Foreskin fibroblast (primary cell): ENCODE measurements at places on chromosomes 6 and 20.

GRCh38 chr6:24802271-24803059, 3.7 kb upstream of the ARMH2 start:
- DNase-seq = peak; percentile 50

DNA sequence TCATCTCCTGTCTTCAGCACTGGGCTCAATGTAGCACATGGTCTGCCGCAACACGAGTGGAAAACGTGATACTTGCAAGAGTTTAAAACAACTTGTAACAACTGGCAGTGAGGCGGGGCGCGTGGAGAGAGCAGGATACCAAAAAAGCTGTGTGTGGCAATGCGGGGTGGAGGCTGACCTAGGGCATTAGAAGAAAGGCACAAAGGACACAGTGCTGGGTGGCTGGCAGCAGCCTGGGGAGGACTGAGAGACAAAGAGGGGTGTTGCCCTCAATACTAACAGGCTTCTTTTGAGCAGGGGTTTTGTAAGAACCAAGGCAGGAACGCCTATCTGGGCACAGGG, 1.5 kb upstream of the GFOD1 start:
- no peak for DNase-seq

DNA sequence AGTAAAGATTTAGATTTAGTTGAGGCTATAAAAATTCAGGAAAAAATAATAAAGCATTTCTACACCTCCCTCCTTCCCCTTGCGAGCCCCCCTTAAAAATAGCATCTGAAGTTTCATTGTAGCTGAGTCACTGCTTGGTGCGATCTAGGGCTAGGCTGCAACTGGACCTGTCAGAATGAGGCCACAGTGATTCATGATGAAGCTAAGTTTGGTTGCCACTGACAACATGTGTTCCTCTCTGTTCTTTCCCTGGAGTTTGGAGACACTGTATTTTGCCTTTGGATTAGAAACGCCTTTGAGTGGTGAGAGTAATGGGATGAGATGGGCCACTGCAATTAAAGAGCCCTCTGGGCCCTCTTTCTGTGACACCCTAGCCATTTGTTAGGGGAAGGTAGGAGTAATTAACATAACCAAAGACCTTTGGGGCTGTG, 334.1 kb downstream of the NRN1 start:
- DNase-seq = peak; percentile 93

- DNase-seq = peak; percentile 33
Measured at GRCh38 chr6:89843070-89843469, 13.4 kb downstream of the CASP8AP2 start.

DNA sequence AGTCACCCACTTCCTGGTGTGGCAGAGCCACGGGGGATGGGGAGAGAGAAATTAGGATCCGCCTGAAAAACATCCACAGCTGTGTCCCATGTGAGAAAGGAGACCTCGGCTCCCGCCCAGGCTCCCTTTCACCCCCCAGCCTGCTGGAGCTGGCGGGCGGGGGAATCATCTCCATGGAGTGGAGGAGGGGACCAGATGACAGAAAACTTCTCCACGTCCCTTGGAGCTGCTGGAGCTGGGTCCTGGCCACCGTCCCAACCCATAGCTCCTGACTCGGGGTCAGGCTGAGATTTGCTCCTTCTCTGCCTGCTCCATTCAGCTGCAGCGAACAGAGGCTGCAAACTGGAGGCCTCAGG, 113.8 kb downstream of the CEBPB start:
- DNase-seq = peak; percentile 93

GRCh38 chr20:2706688-2707352, 14.2 kb downstream of the EBF4 start:
- DNase-seq = no peak
